ENCODE measurements at places on chromosomes 5 and 9.

DNA sequence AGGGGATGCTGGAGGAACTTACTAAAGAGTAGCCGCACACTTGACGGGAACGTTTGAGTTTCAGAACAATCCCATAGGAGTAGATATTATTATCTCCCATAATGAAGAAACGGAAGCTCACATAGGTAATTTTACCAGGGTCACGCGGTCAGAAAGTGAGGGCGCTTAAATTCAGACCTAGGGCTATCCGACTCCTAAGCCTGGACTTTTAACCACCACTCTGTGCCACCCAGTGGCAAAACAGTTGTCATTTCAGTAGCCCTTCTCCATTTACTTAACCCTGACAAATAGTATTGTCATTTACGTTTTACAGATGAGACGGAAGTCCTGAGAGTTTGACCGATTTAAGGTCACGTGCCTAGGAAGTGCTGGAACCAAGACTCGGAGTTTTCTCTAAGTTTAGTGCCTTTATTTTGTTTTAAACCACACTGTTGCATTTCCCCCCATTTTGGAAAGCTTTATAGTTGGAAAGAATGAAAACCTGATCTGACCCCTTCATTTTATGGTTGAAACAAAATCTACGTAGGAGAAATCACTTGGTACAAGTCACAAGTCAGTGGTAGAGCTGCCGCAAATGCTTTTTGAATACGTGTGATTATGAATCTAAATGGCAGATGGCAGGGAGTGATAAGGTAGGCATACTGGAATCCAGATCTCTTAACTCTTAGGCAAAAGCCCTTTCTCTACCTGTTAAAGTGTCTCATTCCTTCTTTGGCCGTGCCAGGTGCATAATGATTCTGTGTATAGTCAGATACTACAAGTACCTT is 650 bp downstream of the MRRF start:
- DNase-seq = no peak

- DNase-seq = no peak
These were observed 501.6 kb downstream of the CAAP1 start for GRCh38 chr9:26391036-26391435.

DNA sequence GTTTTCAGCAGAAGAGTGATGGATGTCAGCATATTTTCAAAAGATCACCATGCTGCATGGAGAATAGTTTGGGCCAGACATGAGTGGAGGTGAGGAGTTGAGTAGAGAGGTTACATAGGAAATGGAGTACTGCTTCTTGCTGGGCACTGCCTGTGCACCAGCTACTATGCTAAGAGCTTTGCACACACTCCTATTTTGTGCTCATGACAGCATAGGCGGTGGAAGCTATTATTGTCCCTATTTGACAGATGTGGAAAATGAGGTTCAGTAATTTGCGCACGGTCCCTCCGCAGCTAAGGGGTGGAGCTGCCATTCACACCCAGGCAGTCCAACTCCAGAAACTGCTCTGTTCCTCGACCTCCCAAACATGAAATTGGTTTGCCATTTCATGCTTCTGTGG is 67.8 kb downstream of the ENTREP1 start:
- no peak for DNase-seq

GRCh38 chr9:123940721-123941523 is 11.0 kb upstream of the DENND1A start:
- no peak for DNase-seq

DNA sequence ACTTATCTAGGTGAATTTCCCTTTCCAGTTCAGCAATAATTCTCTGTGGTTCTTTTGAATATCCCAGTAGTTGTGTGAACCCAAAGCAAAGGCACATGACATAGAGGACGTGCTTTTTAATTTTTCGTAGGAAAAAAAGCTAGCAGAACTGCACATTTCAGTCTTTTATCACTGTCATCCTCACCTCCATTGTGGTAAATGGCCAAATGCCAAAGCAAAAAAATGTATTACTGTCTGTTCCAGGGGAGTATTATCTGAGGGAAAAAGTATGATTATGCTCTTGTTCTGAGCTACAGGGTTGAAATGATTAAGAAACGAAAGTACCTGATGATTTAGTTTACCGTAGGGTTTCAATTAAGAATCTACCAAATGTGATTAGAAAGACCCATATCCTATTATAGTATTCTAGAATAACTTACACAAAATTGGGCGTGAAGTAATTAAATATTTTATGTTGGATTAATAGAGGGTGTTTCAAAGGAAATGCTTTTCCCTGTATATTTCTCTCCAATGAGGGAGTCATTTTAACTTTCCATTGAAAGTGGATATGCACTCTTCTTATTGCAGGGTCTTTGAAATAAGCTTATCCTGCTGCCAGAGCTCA is 62.7 kb downstream of the CAVIN4 start:
- no peak for DNase-seq

DNA sequence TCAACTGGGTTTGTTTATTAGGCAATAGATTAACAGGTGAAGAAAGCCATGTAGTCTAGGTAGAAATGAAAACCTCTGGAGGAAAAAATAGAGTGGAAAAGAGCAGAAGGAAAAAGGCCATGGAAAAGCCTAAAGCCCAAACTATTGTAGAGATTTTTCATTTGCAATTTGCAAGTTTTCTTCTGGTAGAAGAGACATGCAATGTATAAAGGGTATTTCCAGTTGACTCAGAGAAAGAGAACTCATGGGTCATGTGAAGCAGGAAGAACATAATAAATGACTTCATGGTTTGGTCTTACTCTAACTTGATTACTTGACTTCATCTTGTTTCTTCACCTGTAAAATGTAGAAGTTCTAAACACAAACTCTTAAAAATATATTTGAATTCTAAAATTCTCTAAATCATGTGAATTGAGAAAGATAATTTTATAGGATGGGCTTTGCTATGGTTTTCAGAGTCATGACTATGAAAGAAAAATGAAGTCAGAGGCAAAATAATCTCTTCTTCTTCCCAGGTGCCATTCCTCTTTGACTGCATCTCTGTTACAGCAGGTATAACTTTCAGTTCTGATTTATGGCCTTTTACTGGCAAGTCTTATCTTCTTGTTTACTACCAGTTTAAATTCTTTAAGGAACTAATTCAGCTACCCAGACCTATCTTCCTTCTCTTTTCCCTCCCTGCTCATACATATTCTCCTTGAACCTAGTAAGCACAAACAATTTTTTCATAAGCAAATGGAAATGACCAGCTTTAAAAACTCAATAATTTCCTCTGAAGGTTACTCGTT is 47.7 kb upstream of the TMC1 start:
- no peak for DNase-seq

- DNase-seq = peak; percentile 22
These were observed 211.0 kb downstream of the ADCY2 start for GRCh38 chr5:7606840-7607465.

GRCh38 chr9:131418143-131419025 is 24.5 kb downstream of the PRRC2B start:
- DNase-seq = peak; percentile 59

GRCh38 chr5:142360607-142361120 is 35.8 kb upstream of the SPRY4 start:
- peak; percentile 26 for DNase-seq

DNA sequence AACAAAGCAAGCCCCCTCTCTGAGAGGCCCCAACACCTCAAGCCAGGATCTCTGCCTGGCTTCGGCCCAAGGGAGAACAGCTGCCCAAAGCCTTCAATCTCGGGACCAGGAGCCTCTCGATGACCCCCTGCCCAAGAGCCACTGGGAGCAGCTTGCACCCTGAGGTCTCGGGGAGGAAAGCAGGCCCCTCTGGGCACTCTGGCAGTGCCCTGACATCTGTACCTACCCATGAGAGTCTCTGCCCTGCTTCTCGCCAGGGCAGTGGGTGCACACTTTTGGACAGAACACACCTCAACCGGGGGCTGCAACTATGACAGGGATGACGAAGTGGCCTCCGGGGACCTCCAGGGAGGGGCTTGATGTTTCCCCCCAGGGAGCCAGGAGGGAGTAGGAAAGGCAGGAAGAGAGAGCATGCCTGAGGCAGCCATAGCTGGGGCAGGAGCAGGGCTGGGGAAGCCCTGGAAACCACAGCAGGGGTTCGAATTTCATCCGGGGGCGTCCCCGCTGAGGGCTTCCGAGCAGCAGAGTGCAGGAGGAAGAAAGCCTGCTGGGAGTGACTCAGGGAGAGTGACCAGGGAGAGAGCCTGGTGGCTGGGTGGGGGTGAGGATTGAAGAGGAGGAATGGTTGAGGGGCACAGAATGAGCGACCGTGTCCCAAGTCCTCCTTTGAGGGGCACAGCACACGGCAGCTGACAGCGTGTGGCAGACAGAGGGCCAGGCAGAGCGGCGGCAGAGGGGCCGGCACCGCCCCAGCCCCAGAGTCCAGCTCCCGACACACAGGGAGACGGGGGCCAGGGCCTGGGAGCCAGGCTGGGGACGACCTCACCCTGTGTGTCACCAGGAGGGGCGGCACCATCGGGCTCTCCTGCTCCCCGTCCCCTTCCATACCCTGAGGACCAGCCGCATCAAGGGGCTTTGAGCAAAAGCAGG is 1.8 kb downstream of the LPCAT1 start:
- no peak for DNase-seq

GRCh38 chr9:123868002-123868401 is 61.9 kb downstream of the DENND1A start:
- DNase-seq = no peak

GRCh38 chr9:130854092-130854491 is 19.0 kb downstream of the ABL1 start:
- no peak for DNase-seq

DNA sequence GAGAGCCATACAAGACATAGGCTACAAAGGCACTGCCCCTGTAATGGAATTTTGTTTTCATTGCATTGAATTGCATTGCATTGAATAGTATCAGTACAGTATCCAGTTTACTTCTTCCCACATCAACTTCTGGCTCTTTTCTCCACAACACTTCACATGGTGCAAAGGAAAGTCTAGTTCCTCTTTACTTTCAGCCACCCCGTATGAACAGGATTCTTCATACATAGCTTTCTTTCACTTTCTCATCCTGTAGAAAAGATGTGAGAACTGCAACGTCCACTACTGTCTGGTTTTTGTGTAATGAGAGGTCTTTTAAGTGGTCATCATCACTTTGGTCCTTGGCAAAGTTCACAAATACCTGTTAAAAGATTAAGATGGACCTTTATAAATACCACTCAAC is 20.2 kb downstream of the NIPSNAP3B start:
- no peak for DNase-seq

DNA sequence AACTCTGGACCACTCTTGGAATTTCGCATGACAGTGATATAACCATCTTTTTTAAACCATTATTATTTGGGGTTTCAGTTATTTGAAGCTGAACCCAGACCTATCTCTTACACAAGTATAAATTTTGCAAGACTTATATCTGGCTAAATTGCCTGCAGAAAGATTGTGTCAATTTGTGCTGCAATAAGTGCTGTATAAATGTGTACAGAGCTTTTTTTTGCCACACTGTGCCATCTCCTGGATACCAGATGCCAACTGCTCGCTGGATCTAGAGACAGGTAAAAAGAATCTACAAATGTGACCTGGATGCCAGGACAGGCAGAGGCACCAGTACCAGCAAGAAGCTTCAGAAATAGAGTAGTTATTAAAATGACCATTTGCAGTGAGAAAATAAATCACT is 25.9 kb upstream of the TTC39B start:
- DNase-seq = no peak

DNA sequence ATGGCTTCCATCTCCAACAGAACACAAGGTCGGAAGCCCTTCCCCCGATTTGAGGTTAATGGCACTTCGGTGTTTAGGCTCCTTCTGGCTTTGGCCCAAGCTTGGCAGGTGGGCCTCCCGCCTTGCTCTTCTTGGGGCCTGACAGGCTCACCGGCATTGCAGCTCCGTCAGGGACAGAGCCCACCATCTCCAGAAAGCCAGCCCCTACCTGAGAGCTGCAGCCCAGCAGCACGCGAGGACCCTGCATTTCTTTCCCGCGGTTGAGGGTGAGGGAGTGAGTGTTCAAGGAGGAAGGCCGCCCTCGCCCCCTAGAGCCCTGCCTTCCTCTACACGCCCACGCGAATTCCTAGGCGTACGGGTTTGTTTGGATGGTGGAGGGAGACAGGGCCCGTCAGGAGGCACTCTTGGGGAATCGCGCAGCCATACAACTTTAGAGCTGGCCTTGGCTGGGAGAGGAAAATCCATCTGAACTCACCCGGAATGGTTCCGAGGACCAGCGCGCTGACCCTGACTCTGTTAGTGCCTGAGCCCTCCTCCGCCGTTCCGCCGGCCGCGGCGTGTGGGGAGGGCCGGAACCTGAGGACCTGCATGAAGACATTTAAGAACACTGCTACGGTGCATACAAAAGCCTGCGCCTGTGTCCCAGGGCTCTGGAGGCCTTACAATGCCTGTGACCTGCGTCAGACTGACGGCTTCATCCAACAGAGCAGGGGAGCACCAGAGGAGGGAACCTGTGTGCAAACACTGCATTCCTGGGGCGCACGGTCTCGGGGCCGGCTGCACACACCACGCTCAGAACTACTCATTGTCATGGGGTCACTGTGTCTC is 73.8 kb downstream of the MRPL36 start:
- peak; percentile 74 for DNase-seq

DNA sequence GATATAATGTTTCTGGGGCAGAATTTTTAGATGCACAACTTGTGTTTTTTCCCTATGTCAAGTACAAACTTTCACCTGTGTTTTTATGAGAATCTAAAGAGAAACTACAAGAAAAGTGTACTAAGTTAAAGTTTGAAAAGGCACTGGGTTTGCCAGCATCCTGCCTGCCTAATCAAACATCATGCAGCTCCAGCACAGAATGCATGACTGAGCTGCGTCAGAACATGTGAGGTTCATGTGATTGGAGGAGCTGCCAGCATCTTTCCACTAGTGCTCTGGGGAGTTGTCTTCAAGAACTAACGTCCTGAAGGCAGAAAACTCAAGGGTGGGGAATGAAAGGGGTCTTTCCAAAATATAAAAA is 46.1 kb upstream of the RIC1 start:
- no peak for DNase-seq

DNA sequence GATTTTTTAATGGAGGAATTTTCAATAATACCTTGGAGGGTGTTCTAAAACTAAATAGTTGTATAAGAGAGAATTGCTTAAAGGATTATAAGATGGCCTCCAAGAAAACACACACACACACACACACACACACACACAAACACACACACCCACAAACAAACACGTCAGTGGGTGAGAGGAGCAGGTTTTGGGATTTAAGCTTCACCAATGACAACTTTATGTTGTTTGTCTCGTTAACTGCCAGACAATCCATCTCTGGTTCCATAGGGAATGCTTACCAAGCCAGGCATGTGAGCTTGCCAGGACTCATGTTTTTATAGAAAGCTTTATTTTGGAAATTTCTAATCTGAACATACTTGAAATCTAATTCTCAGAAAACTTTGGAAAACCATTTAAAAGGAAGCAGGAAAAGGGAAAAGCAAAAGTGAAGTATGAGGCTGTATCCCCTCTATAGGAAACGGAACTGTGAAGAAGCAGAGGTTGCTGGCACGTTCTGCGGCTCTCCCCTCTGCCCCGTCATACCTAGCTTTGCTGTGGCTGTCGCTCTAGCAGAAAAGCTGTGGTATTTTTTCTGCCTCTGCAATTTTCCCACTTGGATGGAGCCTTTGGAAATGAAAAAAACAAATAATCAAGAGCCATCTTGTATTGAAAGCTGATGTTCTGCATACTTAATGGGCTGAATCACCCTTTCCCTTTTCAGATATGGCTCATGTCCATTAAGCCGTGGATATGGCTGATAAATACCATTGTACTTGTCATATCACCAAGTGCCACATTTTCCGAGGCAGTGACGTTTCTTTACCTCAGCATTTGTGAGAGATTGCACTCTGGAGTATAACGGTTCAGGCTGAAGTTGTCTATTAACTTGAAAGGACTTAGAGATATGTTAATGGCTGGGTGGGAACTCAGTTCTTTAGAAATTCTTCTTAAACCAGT is 112.7 kb downstream of the NTRK2 start:
- no peak for DNase-seq

- DNase-seq = no peak
These were observed 130.4 kb upstream of the CDH6 start for GRCh38 chr5:31062902-31063580.
